Stimulated activated CD8-positive, alpha-beta memory T cell treated with anti-CD3 and anti-CD28 coated beads, Interleukin-15, amount 100 ng/mL, for 48 hours (primary cell): ENCODE measurements at places on chromosomes 7 and 10.

DNA sequence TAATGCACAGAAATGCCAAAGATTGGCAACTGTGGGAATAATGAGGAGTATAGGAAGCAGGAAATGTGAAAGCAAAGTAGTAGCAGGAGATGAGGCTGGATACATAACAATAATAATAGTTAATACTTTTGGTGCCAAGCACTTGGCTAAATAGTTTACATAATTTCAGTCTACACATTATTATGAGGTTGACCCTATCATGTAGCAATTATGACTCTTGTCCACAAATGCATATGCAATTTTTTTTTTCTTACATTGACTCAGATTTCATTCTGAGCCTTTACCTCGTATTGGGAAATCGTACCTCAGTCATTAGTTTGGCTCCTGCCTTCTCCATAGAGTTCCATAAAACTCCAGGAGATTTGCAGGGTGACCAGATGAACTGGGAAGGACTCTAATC lies 219.9 kb downstream of the SUGCT start:
- no peak for DNase-seq

DNA sequence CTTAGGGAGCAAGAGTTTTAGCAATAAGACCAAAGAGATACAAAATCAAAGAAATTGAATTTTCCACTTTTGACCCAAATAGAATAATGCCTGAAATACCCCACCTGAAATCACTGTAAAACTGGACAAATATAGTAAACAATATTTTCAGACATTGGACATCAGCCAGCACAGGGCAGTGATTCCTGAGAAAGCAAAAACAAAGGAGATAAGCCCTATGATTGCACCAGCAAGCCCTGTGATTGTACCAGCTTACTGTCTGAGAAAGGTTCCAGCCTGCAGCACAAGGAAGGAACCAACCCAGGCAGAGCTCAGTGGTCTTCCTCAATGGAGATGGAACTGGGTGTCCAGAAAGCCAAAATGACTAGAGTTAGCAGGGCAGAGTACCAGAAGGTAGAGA lies 10.3 kb downstream of the TMEM106B start:
- no peak for DNase-seq

GRCh38 chr10:33321516-33321915 lies 13.0 kb downstream of the NRP1 start:
- no peak for DNase-seq

DNA sequence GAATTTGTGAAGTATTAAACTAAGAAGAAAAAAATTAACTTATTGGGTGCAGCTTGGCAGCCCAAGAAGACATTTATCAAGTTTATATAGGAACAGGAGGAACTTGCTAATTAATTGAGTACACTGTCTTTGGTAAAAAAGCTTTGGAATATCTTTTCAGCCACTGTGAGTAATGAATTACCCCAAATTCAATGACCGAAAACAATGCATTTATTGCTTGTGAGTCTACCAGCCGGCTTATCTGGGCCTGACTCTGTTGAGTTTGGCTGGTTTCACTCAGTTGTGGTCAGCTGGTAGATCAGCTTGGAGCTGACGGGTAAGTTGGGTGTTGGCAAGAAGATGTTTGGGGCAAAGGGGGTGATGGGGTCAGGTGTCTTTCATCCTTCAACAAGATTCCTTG lies 11.6 kb downstream of the GNG11 start:
- no peak for DNase-seq

- no peak for DNase-seq
Observed at GRCh38 chr10:114437473-114438292, 33.4 kb upstream of the AFAP1L2 start.

DNA sequence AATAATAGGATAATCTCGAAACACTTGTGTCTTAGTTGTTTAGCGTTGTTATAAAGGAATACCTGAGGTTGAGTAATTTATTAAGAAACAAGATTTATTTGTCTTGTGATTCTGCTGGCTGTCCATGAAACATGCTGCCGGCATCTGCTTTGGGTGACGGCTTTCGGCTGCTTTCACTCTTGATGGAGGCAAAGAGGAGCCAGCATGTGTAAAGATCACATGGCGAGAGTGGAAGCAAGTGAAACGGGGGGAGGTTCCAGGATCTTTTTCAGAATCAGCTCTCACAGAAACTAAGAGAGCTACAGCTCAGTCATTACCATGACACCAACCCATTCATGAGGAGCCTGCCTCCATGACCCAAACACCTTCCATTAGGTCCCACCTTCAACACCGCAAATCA lies 402.8 kb downstream of the CDC14C start:
- DNase-seq = no peak

GRCh38 chr10:48574322-48574796 lies 30.5 kb downstream of the ARHGAP22 start:
- no peak for DNase-seq
